ENCODE measurements at places on chromosomes 4 and X. TPM values are rescaled to one million over a fixed set of nuclear protein-coding genes. Genes with fewer than 3 reads are reported as not detected.

GRCh38 chr4:17448689-17449088, 63.2 kb downstream of the QDPR start:
- peaks cover 14% of the 10 kb centered on the region for H3K36me3 ChIP-seq
- no peaks in the 10 kb centered on the region for H3K4me1 ChIP-seq
- H3K27ac ChIP-seq, result no peak overlapping the region

GRCh38 chr4:53039741-53040458, 177.8 kb downstream of the RASL11B start:
- no peak overlapping the region for H3K4me3 ChIP-seq
- H3K27ac ChIP-seq, result no peak overlapping the region
- no peaks in the 10 kb centered on the region for H3K27me3 ChIP-seq
- peaks cover 6% of the 10 kb centered on the region for H3K36me3 ChIP-seq

- H3K36me3 ChIP-seq, result no peaks in the 10 kb centered on the region
- H3K27ac ChIP-seq, result no peak overlapping the region
- DNase-seq, result no peak
- peaks cover 41% of the 10 kb centered on the region for H3K4me1 ChIP-seq
- H3K4me3 ChIP-seq, result no peak overlapping the region
These were observed 215.3 kb upstream of the CXorf66 start for GRCh38 chrX:140180585-140180984.

DNA sequence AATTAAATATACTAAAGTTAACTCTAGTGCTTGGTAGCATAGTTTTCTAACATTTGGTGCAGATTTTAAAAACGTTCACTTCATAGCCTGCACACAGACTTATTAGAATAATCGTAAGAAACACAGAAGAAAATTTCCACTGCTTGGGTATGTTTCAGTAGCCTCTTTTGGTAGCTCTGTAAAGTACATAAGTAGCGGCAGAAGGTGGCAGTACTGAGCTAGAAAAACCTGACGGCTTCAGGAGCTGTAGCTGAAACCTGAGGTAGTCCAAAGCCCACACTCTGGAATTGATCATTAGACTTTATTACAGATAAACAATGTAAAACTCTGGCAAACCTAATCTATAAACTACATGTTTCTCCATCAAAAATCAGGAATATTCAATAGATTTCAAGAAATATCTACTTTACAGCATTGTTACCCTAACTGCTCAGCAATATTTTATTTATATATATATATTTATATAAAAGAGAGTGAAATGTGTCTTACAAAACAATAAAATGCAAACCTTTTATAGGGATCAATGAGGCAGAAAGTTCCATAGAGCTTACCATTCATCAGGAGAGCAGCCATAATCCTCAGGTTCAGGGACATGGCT, 88.2 kb downstream of the ATP8A1 start:
- H3K4me1 ChIP-seq, result no peaks in the 10 kb centered on the region
- H3K4me3 ChIP-seq, result no peak overlapping the region
- DNase-seq, result peak; percentile 64
- no peak overlapping the region for H3K27ac ChIP-seq
- H3K27me3 ChIP-seq, result no peaks in the 10 kb centered on the region

DNA sequence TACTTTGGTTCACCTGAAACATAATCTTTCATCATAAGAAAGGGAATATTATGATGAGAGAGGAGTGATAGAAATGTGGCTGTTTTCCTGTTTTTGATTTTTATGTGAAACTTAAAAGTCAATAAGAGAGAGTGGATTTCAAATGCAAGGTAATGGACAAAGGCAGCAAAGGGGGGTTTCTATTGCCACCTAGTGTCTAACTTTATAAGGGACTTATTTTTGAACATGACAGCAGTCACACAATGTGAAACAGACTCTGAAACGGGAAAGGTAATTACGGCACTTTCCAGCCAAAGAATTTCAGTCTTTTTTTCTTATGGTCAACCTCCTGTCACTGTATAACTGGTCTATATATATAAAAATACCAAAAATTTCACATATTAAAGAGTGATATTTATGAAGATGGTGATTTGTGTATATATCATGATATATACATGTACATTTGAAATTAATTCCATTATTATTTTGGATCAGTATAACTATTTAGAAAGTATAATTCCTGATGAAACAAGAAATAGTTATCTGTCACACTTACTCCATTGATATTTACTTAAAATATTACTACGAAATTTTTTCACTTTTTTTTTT, 127.1 kb downstream of the FBXO8 start:
- no peak for DNase-seq
- H3K36me3 ChIP-seq, result no peaks in the 10 kb centered on the region
- peaks cover 3% of the 10 kb centered on the region for H3K4me1 ChIP-seq
- H3K27ac ChIP-seq, result no peak overlapping the region

- peak overlapping the region; percentile 74 for H3K27ac ChIP-seq
- H3K27me3 ChIP-seq, result no peaks in the 10 kb centered on the region
- no peak overlapping the region for H3K4me3 ChIP-seq
These were observed 69.5 kb upstream of the MND1 start for GRCh38 chr4:153274967-153275366.

- no peaks in the 10 kb centered on the region for H3K27me3 ChIP-seq
- peaks cover 30% of the 10 kb centered on the region for H3K4me1 ChIP-seq
- H3K27ac ChIP-seq, result no peak overlapping the region
- H3K4me3 ChIP-seq, result no peak overlapping the region
- H3K36me3 ChIP-seq, result no peaks in the 10 kb centered on the region
These were observed 97.1 kb downstream of the AFF1 start for GRCh38 chr4:87031920-87032319.

GRCh38 chr4:127224556-127224955, 408.2 kb upstream of the INTU start:
- no peak overlapping the region for H3K27ac ChIP-seq
- H3K27me3 ChIP-seq, result no peaks in the 10 kb centered on the region
- H3K36me3 ChIP-seq, result peaks cover 6% of the 10 kb centered on the region
- DNase-seq, result no peak
- no peaks in the 10 kb centered on the region for H3K4me1 ChIP-seq

- H3K27ac ChIP-seq, result no peak overlapping the region
- H3K4me1 ChIP-seq, result peaks cover 6% of the 10 kb centered on the region
These were observed 6.3 kb downstream of the ABLIM2 start for GRCh38 chr4:8152090-8152864.

GRCh38 chr4:184879271-184879670, 53.5 kb upstream of the ACSL1 start:
- H3K4me1 ChIP-seq, result no peaks in the 10 kb centered on the region
- no peak overlapping the region for H3K4me3 ChIP-seq
- no peaks in the 10 kb centered on the region for H3K27me3 ChIP-seq

GRCh38 chr4:1384675-1385372, 21.4 kb downstream of the NKX1-1 start:
- DNase-seq, result peak; percentile 6
- H3K36me3 ChIP-seq, result peaks cover 18% of the 10 kb centered on the region
- H3K4me3 ChIP-seq, result no peak overlapping the region

DNA sequence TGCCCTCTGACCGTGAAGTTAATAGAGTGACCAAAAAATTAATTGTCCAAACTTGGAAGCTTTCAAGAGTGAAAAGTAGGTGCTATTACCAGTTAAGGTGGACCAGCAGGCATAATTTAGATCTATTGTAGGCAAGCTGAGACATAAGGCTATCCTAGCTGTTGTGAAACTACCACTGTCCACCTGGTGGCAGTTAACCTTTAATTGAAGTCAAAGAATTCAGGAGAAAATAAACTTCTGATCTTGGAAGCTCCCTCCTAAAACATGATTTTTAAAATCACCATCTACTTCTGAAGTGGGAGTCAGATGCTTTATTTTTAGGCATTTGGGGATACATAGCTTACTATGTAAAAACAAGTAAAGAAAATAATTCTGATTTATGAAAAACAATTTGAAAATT, 636.3 kb upstream of the HTR2C start:
- no peaks in the 10 kb centered on the region for H3K27me3 ChIP-seq
- H3K36me3 ChIP-seq, result peaks cover 36% of the 10 kb centered on the region
- no peak overlapping the region for H3K4me3 ChIP-seq
- no peak overlapping the region for H3K27ac ChIP-seq
- H3K4me1 ChIP-seq, result peaks cover 17% of the 10 kb centered on the region

DNA sequence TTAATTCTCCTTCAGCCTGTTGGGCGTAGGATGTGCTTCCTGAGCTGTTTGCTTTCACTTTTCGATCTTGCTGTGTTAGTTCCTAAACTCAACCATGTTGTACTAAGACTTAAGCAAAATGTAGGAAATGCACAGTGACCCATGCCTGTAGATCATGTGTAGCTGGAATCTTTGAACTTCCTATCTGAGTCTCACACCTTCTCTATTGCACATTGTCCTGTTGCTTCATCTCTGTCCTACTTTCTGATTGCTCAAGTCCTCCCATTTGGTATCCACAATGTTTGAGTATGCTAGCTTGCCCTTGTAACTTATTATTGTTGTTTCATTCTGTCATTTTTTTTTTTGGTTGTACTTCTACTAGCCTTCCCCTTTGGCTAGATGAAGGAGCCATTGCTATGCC, 239.6 kb downstream of the PPP1R2C start:
- peaks cover 4% of the 10 kb centered on the region for H3K4me1 ChIP-seq
- no peak for DNase-seq
- no peaks in the 10 kb centered on the region for H3K36me3 ChIP-seq
- H3K27me3 ChIP-seq, result no peaks in the 10 kb centered on the region
- no peak overlapping the region for H3K4me3 ChIP-seq

GRCh38 chr4:3673176-3673575, 93.0 kb upstream of the ADRA2C start:
- no peaks in the 10 kb centered on the region for H3K36me3 ChIP-seq
- H3K4me1 ChIP-seq, result peaks cover 7% of the 10 kb centered on the region
- H3K27ac ChIP-seq, result no peak overlapping the region
- no peaks in the 10 kb centered on the region for H3K27me3 ChIP-seq

DNA sequence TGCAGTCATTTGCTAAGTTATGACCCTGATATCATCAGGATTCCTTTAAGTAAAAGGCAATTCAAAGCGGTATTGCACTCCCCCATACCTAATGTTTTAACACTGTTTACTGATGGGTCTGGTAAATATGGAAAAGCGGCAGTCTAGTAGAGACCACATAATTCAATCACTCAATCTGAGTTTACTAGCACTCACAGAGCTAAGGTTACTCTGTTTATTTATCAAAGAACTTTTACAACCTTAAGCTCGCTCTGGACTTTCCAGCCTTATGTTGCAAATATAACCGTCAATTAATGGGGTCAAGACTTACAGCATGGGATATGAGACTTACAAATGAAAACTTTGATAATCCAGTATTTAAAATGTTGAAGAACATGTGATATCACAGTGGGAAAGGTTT, 124.5 kb upstream of the ZCCHC13 start:
- no peak for DNase-seq
- no peak overlapping the region for H3K4me3 ChIP-seq
- peaks cover 25% of the 10 kb centered on the region for H3K4me1 ChIP-seq
- H3K27me3 ChIP-seq, result no peaks in the 10 kb centered on the region
- peaks cover 14% of the 10 kb centered on the region for H3K36me3 ChIP-seq

DNA sequence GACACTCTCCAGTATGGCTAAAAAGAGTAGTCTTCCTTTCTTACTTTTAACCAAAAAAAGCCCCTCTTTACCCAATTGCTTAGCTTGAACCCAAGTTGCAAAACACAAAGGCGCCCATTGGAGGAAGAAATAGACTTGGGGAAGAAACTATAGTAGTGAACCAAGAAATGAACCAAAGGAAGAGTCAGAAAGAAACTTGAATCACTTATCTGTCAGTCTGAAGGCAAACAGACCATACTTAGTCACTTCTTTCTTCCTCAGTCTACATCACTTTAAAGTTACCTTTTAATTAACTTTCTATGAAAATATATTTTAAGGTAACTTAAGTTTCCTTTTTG, 161.4 kb upstream of the GIMD1 start:
- H3K27me3 ChIP-seq, result no peaks in the 10 kb centered on the region
- DNase-seq, result no peak
- H3K4me1 ChIP-seq, result no peaks in the 10 kb centered on the region
- no peak overlapping the region for H3K27ac ChIP-seq
- no peak overlapping the region for H3K4me3 ChIP-seq

GRCh38 chr4:7863911-7864681, 75.6 kb downstream of the AFAP1 start:
- no peak overlapping the region for H3K4me3 ChIP-seq
- H3K36me3 ChIP-seq, result peaks cover 21% of the 10 kb centered on the region
- DNase-seq, result no peak
- peaks cover 60% of the 10 kb centered on the region for H3K4me1 ChIP-seq
- no peaks in the 10 kb centered on the region for H3K27me3 ChIP-seq
- H3K27ac ChIP-seq, result peak overlapping the region; percentile 64

GRCh38 chrX:36978886-36979285, 29.3 kb upstream of the FAM47C start:
- H3K27me3 ChIP-seq, result peaks cover 2% of the 10 kb centered on the region
- no peak overlapping the region for H3K4me3 ChIP-seq
- no peaks in the 10 kb centered on the region for H3K36me3 ChIP-seq
- no peak overlapping the region for H3K27ac ChIP-seq

DNA sequence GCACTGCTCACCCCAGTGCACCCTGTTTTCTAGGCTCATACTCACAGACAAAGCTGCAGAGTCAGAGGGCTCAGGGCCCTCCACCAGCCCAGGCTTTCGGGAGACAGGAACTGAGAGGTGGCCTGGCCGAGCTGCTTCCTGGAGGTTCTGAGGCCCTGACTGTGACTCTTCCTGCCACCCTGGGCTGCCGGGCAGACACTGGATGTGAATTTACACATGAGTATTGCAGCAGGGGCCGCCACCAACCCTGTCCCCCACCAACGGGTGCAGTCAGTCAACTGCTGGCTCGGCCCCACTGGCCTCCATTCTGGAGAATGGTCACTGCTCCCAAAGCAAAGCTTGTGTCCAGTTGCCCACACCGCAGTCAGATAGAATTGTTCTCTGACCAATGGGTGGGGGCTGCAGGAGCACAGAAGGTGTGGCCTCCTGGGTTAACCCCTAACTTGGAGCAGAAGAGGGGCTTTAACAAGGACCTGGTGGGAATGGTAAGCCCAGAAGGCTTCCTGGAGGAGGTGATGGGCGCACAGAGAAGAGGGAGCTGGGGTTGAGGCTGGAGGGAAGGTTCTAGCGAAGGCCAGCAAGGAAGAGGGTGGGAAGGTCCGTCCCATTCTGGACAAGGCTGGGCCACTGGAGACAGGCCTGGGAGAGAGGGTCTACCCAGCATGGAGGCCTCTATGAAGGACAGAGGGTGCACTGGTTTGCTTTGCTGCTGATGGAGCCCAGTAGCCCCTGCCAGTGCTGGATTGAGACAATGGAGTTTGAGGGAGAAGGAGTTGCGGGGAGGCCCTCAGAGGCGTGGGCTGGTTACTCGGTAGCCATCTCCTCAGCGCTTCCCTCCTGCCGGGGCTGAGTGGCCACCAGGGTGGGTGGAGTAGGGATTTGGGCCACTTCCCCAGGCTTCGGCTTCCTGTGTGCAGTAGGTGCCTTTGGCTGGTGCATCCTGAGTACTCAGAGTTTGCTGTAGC, 135.3 kb downstream of the CPZ start:
- peaks cover under 1% of the 10 kb centered on the region for H3K27me3 ChIP-seq
- H3K4me1 ChIP-seq, result peaks cover 6% of the 10 kb centered on the region
- H3K36me3 ChIP-seq, result 0 out of 2 replicates have a peak, but pooled peaks cover 4% of the 10 kb centered on the region
- H3K27ac ChIP-seq, result 0 out of 2 replicates have a peak overlapping the region, but pooled peaks have one; percentile 49

POF1B gene
- 0.09 TPM for total RNA-seq

DCAF12L1 gene
- total RNA-seq, result 1.6 TPM

PDZD11 gene
- total RNA-seq, result 32.2 TPM

CISD2 gene
- 36.2 TPM for total RNA-seq

QRFPR gene
- total RNA-seq, result 0.73 TPM

ADGRL3 gene
- 9.7 TPM for total RNA-seq

CA5B gene
- 9.0 TPM for total RNA-seq

WWC2 gene
- 133 TPM for total RNA-seq

HS6ST2 gene
- 7.3 TPM for total RNA-seq

MTNR1A gene
- total RNA-seq, result 0.73 TPM

EOLA2 gene
- 41.2 TPM for total RNA-seq
